A172 (cell line): ENCODE measurements at places on chromosomes 11 and 22.
A peak's percentile ranks its signal among the peaks of the same experiment; 100 is the strongest.

GRCh38 chr22:44583061-44583760, 85.2 kb upstream of the RTL6 start:
- no peak for DNase-seq

- peak; percentile 8 for DNase-seq
Measured at GRCh38 chr11:84825106-84825660, 802.0 kb downstream of the DLG2 start.

DNA sequence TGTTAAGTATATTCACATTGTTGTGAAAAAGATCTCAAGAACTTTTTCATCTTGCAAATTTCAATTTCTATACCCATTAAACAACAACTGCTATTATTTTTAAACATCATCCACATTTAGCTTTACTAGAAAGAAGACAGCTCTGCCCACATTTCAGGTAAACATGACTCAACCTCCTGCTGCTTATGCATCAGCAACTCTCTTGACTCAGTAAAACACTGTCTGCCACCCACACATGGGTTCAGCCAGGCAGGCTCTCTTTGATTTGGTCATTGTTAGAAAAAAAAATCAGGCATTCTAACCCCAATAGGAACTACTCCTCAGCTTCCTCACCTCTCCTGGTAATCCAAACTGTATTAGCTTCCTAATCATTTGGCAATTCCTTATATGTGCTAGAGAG, 5.1 kb upstream of the ENDOD1 start:
- no peak for DNase-seq

GRCh38 chr22:31106001-31106571, 1.3 kb downstream of the SELENOM start:
- DNase-seq = no peak

DNA sequence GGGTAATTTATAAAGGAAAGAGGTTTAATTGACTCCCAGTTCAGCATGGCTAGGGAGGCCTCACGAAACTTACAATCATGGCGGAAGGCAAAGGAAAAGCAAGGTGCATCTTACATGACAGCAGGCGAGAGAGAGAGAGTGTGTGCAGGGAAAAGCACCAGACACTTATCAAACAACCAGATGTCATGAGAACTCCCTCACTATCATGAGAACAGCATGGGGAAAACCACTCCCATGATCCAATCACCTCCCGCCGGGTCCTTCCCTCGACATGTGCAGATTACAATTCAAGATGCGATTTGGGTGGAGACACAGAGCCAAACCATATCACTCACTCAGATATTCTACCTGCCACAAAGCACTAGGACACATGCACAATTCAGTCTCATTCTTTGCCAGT, 48.1 kb upstream of the HMGXB4 start:
- DNase-seq = no peak

GRCh38 chr22:24389680-24390079, 37.7 kb upstream of the ADORA2A start:
- DNase-seq = no peak

GRCh38 chr11:46665356-46665755, 35.1 kb downstream of the ARHGAP1 start:
- no peak for DNase-seq

- no peak for DNase-seq
Measured at GRCh38 chr11:75717608-75718418, at the start of gene MOGAT2. Gene MOGAT2 (plus strand): TSS chr11:75717838. CDS start chr11:75717889, 51 bp downstream.
